ENCODE measurements at places on chromosomes 4 and X.

DNA sequence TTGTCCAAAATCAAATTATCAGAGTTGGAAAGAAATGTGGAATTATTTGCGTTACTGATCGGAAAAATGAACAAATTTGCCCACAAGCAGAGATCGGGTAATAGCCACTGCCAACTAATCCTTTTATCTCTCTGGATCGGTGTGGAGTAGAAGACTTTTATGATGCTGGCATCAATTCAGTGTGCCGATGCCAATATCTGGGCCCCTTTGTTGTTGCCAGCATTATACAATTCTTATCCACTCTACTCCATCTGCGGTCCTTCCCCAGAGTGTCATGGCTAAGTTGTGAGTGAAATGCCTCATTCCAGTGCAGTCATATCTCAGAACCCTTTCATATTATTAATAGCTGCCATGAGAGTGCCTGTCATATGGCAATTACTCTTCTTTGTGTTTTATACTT is 660.2 kb downstream of the ADGRL3 start:
- no peak for DNase-seq

- DNase-seq = no peak
Measured at GRCh38 chrX:121854614-121854911, 807.2 kb downstream of the GLUD2 start.

- DNase-seq = no peak
Measured at GRCh38 chr4:74501579-74501978, 56.6 kb downstream of the AREG start.

DNA sequence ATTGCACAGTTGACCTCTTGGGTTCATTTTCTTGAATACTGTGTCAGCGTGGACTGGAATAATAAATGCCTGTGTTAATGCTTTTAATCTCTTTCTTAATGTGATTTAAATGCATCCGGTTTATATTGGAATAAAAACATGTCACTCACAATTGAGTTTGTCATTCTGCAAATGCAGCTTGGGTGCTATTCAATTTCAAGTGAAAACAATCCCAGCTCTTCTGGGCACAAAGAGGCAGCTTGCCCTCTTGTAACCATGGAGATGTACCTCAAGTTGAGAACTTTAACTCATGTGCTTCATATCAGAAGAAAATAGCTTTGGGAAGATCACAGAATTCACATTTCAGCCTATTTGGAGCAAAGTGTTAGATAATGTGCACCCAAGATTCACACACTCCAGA is 355.7 kb upstream of the GNPDA2 start:
- no peak for DNase-seq

DNA sequence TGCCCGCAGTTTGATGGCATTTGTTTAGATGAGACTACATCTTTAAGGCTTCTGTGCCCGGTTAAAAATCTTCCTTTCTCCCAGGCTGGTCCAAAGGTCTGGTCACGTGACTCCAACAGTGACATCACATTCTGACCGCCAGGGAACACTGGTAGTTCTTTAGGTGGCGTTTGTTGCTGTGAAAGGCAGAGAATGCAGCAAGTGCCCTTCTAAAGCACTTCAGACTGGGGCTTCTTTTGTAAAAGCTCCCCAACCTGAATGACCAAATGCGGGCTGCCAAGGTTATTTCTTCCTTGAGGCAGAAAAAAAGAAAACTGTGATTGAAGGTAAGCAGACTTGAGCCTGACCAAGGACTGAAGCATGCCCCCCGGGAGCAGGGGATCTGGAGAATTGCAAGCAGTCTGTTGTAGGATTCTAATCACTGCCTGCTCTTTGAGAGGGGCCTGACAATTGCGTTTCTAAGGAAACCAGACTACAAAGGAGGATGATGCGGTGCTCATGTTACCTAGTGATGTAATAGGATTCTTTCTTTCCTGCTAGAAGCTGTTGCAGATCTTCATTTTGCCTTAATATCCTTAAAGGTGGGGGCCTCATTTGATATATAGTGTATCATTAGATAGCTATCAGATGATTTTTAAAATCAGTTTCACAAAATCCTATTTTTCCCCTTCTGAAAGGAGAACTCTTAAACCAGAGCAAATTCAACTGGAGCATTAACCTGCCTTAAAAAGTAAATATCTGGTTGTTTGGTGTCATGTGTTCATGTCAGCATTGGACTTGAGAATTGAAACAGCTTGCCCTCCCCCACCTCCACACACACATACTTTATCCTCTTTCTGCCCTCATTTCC is 133.1 kb downstream of the AKAP4 start:
- no peak for DNase-seq

- DNase-seq = no peak
Measured at GRCh38 chr4:16513876-16514275, 287.6 kb upstream of the TAPT1 start.

GRCh38 chr4:73600954-73601353 is 19.3 kb downstream of the RASSF6 start:
- no peak for DNase-seq

- no peak for DNase-seq
Measured at GRCh38 chr4:89535251-89535650, 227.7 kb upstream of the GPRIN3 start.

DNA sequence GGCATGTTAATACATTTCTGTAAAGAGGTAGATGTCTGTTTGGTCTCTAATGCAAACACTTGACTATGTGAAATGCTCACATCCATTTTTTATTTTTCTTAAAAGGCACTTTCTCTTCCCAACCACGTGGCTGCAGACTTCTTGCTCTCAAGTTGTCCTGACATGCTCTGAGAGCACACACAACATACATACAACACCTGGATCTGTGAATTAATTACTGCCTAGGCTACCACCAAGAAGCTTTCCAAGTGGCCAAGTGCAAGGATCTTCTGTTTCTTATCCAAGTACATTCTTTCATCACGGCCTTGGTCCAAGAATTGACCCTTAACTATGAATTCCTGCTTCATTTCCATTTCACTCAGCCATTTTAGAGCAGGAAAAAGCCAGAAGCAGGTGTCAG is 110.8 kb downstream of the SPRY1 start:
- DNase-seq = no peak
